ENCODE measurements at places on chromosomes 3 and 15. TPM values are rescaled to one million over a fixed set of nuclear protein-coding genes. Genes with fewer than 3 reads are reported as not detected.

IGSF10 gene
- 0.88 TPM for polyA plus RNA-seq

PDCD10 gene
- polyA plus RNA-seq: 72.4 TPM

TMOD2 gene
- polyA plus RNA-seq: 3.0 TPM

TMIE gene
- polyA plus RNA-seq: 0.46 TPM

ADAMTS17 gene
- 0.30 TPM for polyA plus RNA-seq

CEP152 gene
- polyA plus RNA-seq: 0.61 TPM

SEMA6D gene
- polyA plus RNA-seq: 3.1 TPM

ZNF35 gene
- polyA plus RNA-seq: 3.6 TPM

CDCP1 gene
- 0.11 TPM for polyA plus RNA-seq

CPLX3 gene
- 1.5 TPM for polyA plus RNA-seq

GALNT15 gene
- 5.0 TPM for polyA plus RNA-seq

RETNLB gene
- polyA plus RNA-seq: not detected

ULK4 gene
- 0.91 TPM for polyA plus RNA-seq

UBA7 gene
- polyA plus RNA-seq: 22.8 TPM

MNS1 gene
- 0.88 TPM for polyA plus RNA-seq

SPINK8 gene
- polyA plus RNA-seq: not detected

All from heart left ventricle (tissue), 16 donors.